CD14-positive monocyte (primary cell): ENCODE measurements at places on chromosomes 5 and 9.
A peak's percentile ranks its signal among the peaks of the same experiment; 100 is the strongest.

DNA sequence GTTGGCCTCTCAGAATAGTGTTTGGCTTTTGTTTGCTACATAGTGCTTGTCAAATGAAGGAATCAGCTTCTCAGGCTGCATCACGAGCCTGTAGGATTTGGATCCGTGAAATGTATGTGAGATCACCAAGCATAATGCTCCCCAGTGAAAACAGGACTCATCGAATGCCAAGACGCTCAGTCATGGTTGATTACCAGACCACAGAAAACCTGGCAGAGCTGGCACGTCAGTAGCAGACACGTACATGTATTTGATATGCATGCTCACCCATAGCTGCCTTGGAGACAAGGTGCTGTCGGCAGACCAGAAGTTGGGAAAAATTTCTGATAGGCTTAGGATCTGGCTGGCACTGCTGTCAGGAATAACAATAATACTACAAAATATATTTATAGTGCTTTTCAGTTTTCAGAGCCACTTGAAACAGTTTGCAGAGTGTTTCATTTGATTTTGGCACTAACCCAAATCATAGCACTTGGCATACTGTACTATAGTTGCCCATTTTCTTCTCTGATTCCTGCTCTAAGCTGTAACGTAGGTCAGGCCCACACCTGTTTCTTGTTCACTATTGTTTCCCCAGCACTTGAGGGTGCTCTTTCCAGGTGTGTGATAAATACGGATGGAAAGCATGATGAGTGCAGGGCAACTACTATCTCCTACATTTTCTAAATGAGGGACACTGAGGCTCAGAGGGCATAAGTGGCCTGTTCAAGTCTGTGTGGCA lies 226.1 kb downstream of the NR3C1 start:
- no peak for DNase-seq

DNA sequence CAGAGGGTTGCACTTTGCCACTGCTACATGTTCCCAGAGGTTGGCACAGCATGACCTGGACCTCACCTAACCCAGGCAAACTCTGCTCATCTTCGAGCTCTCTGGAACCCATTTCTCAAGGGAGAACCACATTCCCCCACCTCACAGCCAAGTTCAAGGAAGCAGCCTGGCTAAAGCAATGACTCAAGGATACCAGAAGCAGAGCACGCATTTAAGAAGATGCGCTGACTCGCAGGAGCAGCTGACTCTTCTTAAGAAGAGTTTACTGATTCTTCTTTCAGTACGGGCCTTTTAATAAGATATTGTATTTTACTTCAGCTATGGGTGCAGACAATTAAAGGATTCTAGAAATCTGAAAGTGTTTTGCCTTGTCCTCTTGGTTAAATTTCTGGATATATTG lies 4.1 kb upstream of the SEMA5A start:
- DNase-seq = no peak

DNA sequence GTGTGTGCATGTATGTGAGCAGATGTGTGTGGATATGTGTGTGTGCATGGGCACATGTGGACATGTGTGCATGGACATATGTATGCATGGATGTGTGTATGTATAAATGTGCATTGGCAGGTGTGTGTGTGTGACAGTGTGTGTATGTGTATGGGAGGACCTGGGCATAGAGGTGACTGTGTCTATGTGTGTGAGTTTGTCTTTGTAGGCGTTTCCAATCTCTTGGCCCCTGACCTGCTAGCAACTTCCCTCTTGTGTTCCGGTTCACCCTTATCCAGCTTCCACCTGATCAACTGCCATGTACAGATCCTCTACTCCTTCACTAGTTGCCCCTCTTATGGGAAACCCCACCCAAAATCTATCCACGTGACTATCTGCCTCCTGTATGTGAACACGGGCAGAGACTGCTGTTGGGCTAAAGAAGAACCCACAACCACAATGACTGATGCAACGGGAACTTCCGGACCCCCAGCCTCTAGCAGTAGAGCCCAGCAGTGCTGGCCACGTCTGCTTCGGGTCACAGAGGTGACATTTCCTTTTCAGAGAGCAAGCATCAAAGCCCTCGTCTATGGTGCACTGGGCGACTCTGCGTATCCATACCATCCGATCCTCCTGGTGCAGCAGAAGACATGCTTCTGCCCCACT lies 24.9 kb upstream of the GADD45G start:
- peak; percentile 75 for DNase-seq

DNA sequence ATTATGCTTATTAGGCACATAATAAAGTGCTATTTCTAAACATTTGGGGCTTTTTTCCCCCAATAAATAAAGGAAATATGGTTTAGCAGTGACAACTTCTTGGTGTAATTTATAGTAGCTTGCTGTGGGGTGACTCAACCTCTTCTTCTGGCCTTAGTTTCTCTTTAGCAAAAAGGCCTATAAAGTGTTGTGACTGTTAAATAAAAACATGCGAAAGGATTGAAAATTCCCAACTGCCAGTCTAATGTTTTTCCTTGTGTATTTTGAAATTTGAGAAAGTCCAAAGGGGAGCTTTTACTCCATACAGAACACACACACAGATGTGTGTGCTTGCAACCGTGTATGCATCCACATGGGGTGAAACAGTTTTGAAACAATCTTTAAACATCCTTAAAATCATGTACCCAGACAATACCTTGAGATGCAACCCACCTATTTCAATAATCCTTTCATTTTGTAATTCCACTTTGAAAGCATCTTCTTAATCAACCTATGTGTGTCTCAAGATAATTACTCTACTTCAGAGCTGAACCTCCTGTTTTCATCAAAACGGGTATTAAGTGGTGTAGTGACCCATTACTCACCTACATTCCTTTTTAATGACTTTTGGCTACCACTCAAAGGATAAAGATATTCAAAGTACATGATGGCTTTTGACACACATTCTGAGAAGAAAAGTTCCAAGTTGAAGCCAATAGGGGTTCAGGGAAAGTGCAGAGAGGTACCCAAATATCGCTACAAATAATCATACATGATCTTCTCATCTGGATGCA lies 123.8 kb downstream of the DROSHA start:
- no peak for DNase-seq

DNA sequence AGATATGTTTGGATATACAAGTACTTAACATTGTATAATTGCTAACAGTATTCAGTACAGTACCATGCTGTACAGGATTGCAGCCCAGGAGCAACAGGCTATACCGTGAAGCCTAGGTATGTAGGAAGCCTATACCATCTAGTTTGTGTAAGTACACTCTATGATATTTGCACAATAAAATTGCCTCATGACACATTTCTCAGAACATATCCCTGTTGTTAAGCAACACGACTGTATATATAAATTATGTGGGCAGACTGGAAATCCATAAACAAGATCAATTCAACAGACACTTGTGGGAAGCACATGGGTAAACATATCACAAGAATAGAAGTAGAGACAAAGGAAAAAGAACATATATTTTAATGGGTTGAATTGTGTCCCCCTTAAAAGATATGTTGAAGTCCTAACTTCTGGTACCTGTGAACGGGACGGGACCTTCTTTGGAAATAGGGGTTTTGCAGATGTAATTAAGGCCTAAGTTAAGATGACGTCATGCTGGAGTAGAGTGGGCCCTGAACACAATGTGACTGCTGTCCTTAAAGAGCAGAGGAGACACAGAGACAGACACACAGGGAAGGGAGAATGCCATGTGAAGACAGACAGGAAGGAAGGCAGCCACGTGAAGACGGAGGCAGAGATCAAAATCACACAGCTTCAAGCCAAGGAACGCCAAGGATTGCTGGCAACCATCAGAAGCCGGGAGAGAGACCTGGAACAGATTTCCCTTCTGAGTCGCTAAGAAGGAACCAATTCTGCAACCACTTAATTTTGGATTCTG lies 76.3 kb downstream of the SCAI start:
- no peak for DNase-seq

- no peak for DNase-seq
Observed at GRCh38 chr9:105846825-105847224, 152.5 kb downstream of the TMEM38B start.

DNA sequence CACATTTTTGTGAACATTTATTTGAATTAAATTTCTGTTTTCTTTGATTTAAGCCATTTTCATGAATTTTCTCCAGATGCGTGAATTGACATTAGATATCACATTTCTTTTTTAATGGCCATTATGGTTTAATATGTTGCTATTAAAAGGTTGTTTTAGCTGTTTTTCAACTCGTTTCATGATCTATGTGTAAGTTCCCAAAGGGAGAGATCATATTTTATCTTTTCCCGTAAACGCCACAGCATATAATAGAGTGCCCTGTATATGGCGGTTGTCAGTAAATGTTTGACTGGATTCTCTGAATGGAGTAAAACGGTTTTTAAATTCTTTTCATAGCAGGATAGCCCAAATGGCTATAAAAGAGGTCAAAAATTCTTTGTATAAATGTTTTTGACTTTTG lies 35.8 kb downstream of the ZCCHC7 start:
- no peak for DNase-seq

GRCh38 chr5:79507251-79508205 lies 6.4 kb downstream of the HOMER1 start:
- no peak for DNase-seq

- DNase-seq = no peak
Observed at GRCh38 chr9:94824411-94824810, 97.9 kb downstream of the AOPEP start.

GRCh38 chr9:91954841-91955471 lies 4.9 kb upstream of the ROR2 start:
- DNase-seq = no peak

GRCh38 chr9:104227108-104227507 lies 133.0 kb downstream of the SMC2 start:
- no peak for DNase-seq

DNA sequence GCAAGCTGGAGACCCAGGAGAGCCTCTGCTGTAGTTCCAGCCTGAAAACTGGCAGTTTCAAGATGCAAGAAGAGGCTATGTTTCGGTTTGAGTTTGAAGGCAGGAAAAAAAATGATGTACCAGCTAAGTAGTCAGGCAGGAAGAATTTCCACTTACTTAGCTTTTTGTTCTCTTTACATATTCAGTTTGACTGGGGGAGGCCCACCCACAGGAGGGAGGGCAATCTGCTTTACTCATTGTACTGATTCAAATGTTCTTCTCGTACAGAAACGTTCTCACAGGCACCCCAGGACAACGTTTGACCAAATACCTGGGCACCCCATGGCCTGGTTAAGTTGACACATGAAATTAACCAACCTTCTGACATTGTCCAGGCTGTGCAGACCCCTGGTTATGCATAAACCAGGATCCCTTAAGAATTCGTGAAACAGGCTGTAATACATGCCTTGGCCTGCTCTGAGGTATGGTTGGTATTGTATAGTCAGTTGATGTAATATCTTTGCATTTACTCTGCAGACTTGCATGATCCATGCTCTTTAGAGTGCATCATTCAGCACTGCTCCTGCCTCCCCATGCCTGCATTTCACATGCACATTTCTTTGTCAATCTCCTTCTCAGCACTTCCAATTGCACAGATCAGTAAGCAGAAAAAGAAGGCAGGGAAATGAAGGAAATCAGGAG lies 687.1 kb downstream of the TAF11L14 start:
- DNase-seq = no peak

GRCh38 chr5:5736007-5736406 lies 313.5 kb downstream of the ICE1 start:
- DNase-seq = no peak

GRCh38 chr9:135015096-135015495 lies 72.4 kb upstream of the OLFM1 start:
- no peak for DNase-seq

GRCh38 chr5:131637694-131638093 lies 2.7 kb upstream of the RAPGEF6 start:
- DNase-seq = no peak

DNA sequence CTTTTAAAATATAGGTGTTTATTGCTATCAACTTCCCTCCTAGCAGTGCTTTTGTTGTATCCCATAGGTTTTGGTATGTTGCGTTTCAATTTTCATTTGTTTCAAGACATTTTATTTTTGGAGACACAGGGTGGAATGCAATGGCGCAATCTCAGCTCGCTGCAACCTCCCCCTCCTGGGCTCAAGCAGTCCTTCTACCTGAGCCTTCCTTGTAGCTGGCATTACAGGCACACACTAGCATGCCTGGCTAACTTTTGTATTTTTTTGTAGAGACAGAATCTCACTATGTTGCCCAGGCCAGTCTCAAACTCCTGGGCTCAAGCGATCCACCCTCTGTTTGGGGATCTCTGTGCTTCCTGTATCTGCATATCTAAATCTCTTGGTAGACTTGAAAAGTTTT lies 35.4 kb upstream of the CCDC180 start:
- DNase-seq = no peak

DNA sequence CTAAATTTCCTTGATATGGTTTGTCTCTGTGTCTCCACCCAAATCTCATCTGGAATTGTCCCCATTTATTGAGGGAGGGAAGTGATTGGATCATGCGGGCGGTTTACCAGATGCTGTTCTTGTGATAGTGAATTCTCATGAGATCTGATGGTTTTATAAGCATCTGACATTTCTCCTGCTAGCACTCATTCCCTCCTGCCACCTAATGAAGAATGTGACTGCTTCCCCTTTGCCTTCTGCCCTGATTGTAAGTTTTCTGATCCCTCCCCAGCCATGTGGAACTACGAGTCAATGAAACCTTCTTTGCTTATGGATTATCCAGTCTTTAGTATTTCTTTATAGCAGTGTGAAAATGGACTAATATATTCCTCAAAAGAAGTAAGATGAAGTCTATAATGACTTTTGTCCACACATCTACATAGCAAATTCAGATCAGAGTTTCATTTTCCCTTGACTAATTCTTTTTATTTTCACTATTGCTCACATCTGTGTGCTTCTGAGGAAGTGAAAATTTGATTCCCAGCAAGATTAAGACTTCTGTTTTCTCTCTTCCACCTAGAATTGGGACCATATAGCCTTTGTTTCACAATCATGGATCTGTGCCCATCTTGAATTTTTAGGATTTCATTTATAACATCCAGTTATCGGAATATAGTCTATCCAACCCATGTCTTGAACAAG lies 393.5 kb downstream of the DMAC1 start:
- DNase-seq = no peak

DNA sequence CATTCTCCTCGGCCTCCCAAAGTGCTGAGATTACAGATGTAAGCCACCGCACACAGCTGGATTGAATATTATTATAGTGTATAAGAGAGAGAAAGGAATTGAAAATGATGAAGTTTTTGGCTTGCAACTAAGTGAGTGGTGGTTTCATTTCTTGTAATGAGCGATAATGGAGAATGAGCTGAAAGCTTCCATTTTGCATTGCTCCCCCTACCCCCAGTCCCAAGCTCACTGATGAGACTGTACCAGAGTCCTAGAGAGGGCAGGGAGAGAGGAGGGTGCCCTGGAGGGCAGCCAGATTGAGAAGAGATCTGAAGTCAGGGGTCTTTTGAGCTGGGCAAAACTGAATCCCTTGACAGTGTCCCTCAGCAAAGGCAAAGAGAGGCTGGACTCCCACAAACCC lies 38.5 kb upstream of the CTNNA1 start:
- no peak for DNase-seq

- DNase-seq = no peak
Observed at GRCh38 chr5:156617426-156617825, 232.7 kb upstream of the PPP1R2B start.

GRCh38 chr5:62616615-62617277 lies 38.1 kb downstream of the LRRC70 start:
- DNase-seq = no peak

GRCh38 chr9:107539427-107540163 lies 50.0 kb upstream of the KLF4 start:
- no peak for DNase-seq
